BE2C (cell line): ENCODE measurements at places on chromosomes 5 and 9.

DNA sequence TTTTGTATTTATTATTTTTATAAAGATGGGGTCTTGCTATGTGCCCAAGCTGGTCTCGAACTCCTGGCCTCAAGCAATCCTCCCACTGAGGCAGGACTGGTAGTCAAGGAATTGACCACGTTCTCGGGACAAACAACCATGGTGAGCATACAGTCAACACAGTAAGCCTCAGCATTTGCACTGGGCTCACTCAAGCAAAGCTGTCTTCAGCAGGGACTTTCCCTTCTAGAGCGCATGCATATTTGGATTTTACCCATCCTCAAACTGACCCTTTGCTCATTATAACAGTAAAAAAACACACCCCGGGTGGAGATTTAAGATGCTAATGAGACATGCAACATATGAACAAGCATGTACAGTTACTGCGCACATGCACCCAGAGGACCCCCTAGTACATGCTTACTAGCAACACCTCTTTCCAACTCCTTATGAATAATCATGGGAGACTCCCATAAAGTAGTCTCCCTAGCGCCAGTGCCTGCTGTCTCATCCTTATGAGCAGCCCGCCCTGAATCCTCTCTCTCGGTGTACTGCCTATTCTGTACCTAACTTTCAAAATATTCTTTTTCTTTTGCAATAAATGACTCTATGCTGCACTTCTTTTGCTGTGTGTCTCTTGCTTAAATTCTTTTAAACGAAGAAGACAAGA is 41.5 kb downstream of the C5orf22 start:
- DNase-seq, result no peak

- DNase-seq, result no peak
Measured at GRCh38 chr9:27361492-27361891, 64.5 kb upstream of the EQTN start.

DNA sequence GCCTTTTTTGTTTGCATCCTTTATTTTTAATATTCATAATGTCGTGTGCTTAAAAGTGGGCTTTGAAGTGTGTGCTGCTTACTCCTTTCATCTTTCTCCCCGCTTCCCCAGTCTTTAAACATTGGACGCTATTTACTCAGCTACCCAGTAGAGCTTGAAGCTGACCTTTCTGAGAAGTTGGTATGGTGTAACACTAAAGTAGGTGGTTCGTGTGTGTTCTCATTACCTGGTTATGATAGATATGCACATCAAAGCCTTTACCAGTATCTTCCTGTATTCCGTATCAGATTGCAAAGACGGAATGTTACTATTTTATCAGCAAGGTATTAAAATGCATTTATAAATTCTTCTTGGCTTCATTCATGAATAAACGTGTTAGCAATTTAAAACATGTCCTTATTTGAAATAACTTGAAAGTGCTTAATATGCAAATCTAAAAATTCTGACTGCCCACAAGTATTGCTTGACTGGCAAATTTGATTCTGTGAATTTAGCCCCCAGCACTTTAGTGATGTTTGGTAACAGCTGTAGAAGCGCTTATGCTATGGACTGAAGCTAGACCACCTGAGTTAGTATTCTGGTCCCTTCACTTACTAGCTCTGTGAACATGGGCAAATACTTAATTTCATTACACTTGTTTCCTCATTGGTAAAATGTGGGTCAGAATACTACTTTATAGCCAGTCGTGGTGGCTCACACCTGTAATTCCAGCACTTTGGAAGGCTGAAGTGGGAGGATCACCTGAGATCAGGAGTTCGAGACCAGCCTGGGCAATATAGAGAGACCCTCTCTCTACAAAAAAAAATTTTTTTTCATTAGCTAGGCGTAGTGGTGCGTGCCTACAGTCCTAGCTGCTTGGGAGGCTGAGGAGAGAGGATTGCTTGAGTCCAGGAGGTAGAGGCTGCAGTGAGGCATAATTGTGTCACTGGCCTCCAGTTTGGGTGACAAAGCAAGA is 1.7 kb downstream of the RRAGA start:
- no peak for DNase-seq

GRCh38 chr5:177609076-177610059 is 9.4 kb downstream of the B4GALT7 start:
- DNase-seq, result no peak

DNA sequence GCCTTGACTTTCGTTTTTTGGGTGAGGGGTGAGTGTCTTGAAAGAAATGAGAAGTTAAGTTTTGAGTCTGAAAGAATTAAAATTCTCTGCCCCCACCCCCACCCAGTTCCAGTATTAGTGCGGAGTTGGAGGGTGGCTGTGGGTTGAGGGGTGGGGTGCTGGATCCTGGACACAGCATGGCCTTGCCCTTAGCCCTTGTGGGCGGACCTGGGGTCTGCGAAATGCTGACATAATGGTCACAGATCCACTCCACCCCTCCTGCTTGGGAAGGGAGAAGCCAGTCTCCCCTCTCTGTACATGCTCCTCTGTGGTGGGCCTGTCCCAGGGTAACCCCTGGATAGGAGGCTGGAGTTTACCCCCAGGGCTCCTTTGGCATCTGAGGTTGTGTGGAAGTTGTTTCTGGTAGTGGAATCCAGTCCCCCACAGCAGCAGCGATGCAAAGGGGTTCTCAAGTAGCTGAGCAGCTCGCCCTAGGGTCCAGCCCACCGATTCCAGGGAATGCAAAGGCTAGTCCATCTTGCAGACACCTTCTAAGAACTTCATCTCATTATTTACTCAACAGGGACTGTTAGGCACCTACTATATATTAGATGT is 42.8 kb upstream of the TCF7 start:
- no peak for DNase-seq
